ENCODE measurements at places on chromosomes 13 and 19. TPM values are rescaled to one million over a fixed set of nuclear protein-coding genes. Genes with fewer than 3 reads are reported as not detected.

DNA sequence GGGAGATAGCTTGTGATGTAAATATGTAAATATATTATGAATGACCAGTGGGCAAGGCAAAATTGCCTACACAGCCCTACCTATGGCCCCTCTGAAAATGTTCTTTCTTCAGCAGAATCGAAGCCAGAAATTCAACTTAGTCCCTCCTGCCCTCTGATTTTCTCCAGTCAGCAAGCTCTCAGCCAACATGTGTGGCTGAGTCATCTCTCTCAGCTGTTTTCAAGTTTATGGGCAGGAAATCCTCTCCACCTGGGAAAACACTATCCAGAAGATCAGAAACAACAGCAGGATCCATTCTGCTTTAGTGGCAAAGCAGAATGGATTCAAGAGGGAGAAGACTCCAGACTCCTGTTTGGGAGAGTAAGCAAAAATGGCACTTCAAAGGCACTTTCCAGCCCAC is 8.9 kb upstream of the ZNF527 start:
- no peak for DNase-seq

- no peak for DNase-seq
Measured at GRCh38 chr13:73596382-73596781, 537.6 kb downstream of the KLF5 start.

- DNase-seq, result no peak
Measured at GRCh38 chr13:114339857-114340534, 25.7 kb downstream of the CHAMP1 start.

- no peak for DNase-seq
Measured at GRCh38 chr13:49481788-49482187, 14.0 kb upstream of the PHF11 start.

MTUS2 gene
- not detected for total RNA-seq

ZIC5 gene
- total RNA-seq, result not detected

All from omental fat pad (tissue), 4 donors.